Ovary (tissue), 10 donors: ENCODE measurements at places on chromosomes 2 and 18. TPM values are rescaled to one million over a fixed set of nuclear protein-coding genes. Genes with fewer than 3 reads are reported as not detected.

GRCh38 chr2:145464866-145465265 lies 944.9 kb upstream of the ZEB2 start:
- H3K36me3 ChIP-seq = no peaks in the 10 kb centered on the region
- no peaks in the 10 kb centered on the region for H3K4me1 ChIP-seq
- DNase-seq = no peak
- no peaks in the 10 kb centered on the region for H3K27me3 ChIP-seq
- H3K4me3 ChIP-seq = no peak overlapping the region

ATP8B1 gene
- 6.0 TPM for total RNA-seq

DNA sequence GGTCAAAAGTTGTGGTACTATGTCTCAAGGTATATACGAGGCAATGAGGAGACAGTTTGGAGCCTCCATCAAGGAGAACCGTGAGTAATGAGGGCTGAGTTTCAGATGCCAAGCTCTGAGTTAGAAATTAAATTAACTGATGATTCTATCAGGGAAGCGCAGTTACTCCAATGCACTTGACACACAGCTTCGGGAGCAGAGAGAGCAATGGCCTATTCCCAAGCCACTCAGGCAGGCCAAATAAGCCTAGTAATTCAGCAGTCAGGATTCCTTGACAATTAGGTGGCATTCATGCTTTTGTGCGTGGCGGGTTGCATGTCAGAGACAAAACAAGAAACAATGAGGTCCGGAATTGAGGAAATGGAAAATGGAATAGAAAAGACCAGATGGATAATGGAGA lies 123.2 kb downstream of the MMADHC start:
- no peak overlapping the region for H3K4me3 ChIP-seq
- H3K27me3 ChIP-seq = no peaks in the 10 kb centered on the region
- no peaks in the 10 kb centered on the region for H3K36me3 ChIP-seq

GRCh38 chr2:142234741-142235140 lies 103.9 kb upstream of the LRP1B start:
- no peaks in the 10 kb centered on the region for H3K4me1 ChIP-seq
- no peaks in the 10 kb centered on the region for H3K27me3 ChIP-seq
- H3K4me3 ChIP-seq = no peak overlapping the region
- no peaks in the 10 kb centered on the region for H3K36me3 ChIP-seq
- no peak for DNase-seq

- H3K27ac ChIP-seq = no peak overlapping the region
- no peak overlapping the region for H3K4me3 ChIP-seq
- H3K4me1 ChIP-seq = peaks cover 1% of the 10 kb centered on the region
- no peaks in the 10 kb centered on the region for H3K27me3 ChIP-seq
Measured at GRCh38 chr2:232434563-232435374, 21.2 kb upstream of the ALPI start.
